ENCODE measurements at places on chromosomes 3 and 15. TPM values are rescaled to one million over a fixed set of nuclear protein-coding genes. Genes with fewer than 3 reads are reported as not detected.
A peak's percentile ranks its signal among the peaks of the same experiment; 100 is the strongest.

- H3K4me3 ChIP-seq = no peak overlapping the region
- H3K36me3 ChIP-seq = no peaks in the 10 kb centered on the region
- DNase-seq = no peak
Measured at GRCh38 chr3:160793722-160794252, 37.8 kb downstream of the PPM1L start.

GRCh38 chr15:84082739-84083138 is 152.8 kb upstream of the GOLGA6L4 start:
- H3K27ac ChIP-seq = no peak overlapping the region
- peaks cover 27% of the 10 kb centered on the region for H3K27me3 ChIP-seq
- no peaks in the 10 kb centered on the region for H3K36me3 ChIP-seq

DNA sequence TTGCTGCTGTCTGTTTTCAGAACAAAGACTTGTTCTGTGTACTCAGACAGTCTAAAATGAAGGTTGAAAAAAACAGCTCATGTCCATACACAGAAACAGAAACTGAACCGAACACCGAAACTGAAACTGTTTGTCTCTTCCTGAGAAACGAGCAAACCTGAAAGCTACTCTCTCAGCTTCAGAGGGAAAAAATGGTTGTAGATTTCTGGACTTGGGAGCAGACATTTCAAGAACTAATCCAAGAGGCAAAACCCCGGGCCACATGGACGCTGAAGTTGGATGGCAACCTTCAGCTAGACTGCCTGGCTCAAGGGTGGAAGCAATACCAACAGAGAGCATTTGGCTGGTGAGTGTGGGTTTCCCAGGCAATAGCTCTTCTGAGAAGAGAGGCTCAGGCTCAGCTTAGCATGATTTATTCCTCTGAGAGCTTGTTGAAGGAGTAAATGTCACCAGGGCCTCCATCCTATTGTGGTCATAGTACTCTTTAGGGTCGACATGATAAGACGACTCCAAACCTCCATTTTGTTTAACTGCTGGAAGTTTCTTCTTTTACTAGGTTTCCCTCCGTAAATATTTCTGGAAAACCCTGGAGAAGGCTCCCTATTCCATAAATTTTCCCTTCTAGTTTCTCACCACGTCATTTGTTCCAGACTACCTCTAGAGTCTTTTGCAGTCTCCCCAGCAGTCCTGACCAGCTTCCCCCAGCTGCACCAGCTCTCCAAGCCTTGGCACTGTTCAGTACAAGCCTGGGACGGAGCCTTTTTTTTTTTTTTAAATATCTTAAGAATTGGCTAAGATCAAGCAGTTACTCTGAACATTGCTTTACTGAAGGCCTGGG is at the start of gene RTP4:
Gene RTP4, plus strand, starts transcription at position 135 of the 838 bp plus-strand sequence. Its CDS starts 57 bp downstream, at position 192.
- no peaks in the 10 kb centered on the region for H3K4me1 ChIP-seq
- H3K27me3 ChIP-seq = peaks cover 4% of the 10 kb centered on the region
- H3K27ac ChIP-seq = no peak within 1 kb of the TSS
- DNase-seq = no peak
- H3K4me3 ChIP-seq = no peak within 1 kb of the TSS

DNA sequence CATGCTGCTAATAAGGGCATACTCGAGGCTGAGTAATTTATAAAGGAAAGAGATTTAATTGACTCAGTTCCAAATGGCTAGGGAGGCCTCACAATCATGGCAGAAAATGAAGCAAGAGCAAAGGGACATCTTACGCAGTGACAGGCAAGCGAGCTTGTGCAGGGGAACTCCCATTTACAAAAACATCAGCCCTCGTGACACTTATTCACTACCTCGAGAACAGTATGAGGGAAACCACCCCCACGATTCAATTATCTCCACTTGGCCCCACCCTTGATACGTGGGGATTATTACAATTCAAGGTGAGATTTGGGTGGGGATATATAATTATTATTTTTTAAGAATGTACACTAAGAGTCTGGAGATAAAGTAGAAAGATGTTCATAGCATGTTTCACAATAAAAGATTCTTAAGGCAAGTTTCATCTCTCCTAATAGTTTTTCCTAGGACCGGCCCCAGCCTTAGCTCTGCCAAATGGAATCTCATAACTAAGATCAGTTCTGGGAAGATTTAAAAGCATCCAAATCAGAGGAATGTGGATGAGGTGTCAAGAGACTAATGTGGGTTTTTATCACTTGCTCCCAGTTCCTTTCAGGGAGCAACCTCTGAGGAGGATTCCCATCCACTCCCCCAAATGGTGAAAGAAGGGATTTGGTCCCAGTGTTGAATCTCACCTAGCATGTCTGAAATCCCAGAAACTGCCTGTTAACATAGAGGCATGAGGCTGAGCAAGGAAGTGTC is 221.0 kb downstream of the ZMAT3 start:
- no peak for DNase-seq
- H3K4me1 ChIP-seq = peaks cover 7% of the 10 kb centered on the region
- H3K36me3 ChIP-seq = no peaks in the 10 kb centered on the region
- peaks cover 9% of the 10 kb centered on the region for H3K27me3 ChIP-seq
- no peak overlapping the region for H3K27ac ChIP-seq

DNA sequence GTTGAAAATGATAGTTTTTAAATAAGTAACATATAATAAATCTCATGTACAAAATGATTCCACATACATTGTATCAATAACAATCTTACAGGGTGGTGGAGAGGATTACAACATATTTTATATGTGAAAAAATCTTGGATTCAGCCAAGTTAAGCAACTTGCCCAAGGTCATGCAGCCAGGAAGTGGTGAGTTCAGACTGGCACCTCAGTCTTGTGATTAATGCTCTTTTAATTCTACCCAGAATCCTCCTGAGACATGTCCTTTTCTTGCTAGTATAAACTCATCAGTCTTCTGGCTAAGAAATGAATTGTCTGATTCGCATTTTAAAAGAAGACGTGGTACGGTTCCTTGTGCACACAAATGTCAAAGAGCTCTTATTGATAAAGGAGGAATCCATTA is 4.5 kb upstream of the MYRIP start:
- peaks cover 61% of the 10 kb centered on the region for H3K27me3 ChIP-seq
- no peak overlapping the region for H3K4me3 ChIP-seq
- H3K4me1 ChIP-seq = peaks cover 3% of the 10 kb centered on the region
- no peak overlapping the region for H3K27ac ChIP-seq
- DNase-seq = no peak

GRCh38 chr3:150410311-150411105 is 2.4 kb downstream of the TSC22D2 start:
- peak overlapping the region; percentile 73 for H3K27ac ChIP-seq
- peaks cover 40% of the 10 kb centered on the region for H3K4me1 ChIP-seq
- H3K4me3 ChIP-seq = peak overlapping the region; percentile 95

The SUSD5 gene
- 1.1 TPM for total RNA-seq

The SERPINI1 gene
- total RNA-seq = 10.7 TPM

The CTXN2 gene
- 0.38 TPM for total RNA-seq

Data from progenitor cell of endocrine pancreas (in vitro differentiated cells).